Left ventricle myocardium inferior (tissue), 1 donor: ENCODE measurements at places on chromosomes 11 and 22.

DNA sequence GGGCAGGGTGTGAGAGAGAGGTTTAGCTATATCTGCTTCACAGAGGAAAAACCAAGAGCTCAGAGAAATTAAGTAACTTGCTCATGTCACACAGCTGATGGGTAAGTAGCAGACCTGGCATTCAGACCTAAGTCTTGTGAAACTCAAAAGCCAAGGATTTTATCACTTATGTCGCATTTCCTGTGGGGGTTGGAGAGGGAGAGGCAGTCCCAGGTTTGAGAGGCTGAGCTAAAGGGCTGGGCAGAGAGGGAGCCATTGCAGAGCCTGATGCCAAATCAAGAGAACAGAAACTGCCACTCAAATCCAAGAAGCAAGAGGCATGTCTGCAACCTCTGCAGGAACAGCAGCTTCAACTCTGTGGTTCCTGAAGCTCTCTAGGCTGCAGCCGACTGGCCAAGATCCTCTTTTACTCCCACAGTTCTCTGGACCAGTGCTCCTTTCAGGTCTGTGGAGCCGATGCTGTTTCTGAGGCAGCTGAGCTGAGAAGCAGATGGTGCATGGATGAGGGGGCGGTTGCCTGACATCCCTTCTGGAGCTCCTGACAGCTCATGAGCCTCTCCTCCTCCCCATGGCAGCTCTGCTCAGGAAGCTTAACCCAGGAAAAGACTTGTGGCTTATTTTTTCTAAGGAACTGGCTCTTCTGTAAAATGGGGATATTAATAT, 47.6 kb upstream of the NAV2 start:
- H3K27me3 ChIP-seq = no peaks in the 10 kb centered on the region
- H3K36me3 ChIP-seq = no peaks in the 10 kb centered on the region
- H3K27ac ChIP-seq = peak overlapping the region; percentile 3
- H3K4me3 ChIP-seq = no peak overlapping the region
- no peak for DNase-seq
- peaks cover 10% of the 10 kb centered on the region for H3K4me1 ChIP-seq

DNA sequence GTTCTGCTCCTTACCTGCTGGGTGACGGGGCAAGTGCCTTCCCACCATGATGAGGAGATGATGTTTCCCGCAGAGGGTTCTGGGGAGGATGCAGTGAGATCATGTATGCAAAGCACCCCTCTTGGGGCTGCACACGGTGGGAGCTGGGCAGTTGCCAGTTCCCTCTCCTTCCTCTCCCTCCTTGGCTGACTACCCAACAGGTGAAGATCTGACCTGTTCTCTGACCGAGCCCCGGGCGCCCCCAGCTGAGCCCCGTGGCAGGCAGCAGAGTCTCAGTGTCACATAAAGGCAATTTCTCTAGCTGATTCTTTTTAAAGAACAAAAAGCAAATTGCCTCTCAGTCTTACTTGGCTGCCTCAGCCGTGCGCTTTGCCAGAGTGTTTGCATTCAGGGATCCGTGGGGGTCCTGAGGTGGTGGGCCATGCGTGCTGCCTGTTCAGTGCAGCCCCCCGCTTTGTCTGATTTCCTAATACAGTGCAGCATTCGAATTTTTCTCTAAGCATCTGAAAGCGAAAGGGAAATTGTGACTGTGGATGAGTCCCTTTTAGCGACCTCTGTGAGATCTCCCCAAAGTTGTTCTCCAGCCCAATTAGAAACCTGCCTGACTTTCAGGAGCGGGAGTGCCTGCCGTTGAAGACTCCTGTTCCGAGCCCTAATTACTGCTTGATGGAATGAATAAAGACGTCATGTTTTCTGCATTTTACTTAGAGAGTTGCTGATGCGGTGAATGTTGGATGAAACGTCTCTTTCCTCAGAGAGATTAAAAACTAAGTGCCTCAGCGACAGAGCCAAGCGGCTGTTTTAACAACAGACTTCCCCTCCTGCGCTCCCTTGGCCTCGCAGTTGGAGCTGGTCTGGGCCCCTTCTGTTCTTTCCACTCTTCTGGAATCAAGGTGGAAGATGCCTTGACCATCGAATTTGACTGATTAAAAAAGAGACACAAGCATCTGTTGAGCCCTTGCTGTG, 86.0 kb downstream of the GRIK4 start:
- H3K4me3 ChIP-seq = peak overlapping the region; percentile 33
- DNase-seq = no peak
- H3K27me3 ChIP-seq = peaks cover 53% of the 10 kb centered on the region
- H3K36me3 ChIP-seq = no peaks in the 10 kb centered on the region

DNA sequence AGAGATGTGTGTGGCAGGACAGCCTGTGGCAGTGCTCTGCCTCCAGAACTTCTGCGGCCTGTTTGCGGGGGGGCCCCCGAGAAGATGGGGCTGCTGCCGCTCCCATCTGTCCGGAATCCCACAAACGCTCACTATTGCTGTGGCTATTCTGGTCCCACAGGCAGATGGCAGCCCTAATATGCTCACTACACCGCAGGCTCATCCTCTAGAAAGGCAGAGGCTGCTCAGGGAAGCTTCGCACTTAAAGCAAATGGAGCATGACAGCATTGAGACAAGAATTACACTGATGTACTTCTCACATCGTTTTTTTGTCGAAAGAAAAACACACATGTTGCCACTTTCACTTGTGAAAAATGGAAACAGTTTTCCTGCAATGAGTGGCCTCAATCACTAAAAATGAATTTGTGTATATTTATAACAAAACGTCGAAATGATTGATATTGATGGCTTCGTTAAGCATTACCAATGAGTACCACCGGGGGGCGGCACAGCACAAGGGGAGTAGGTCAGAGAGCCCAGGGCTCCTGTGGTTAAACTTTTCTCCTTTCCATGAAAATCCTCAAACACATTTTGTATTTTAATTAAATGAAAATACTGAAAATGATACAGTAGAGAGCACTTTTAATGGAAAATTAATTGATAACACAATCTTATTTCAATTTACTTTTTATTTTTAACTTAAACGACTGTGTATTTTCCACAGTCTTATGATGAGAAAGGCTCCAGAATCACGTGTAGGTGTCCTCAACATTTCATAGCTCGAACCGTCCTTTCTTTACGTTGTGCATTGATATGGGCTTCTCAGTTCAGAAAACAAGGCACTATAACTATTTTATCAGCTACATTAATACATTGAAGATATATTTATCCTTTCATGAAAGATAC, 69.1 kb downstream of the CTTN start:
- H3K4me1 ChIP-seq = peaks cover 15% of the 10 kb centered on the region
- H3K27ac ChIP-seq = no peak overlapping the region
- H3K27me3 ChIP-seq = peaks cover 13% of the 10 kb centered on the region
- no peak overlapping the region for H3K4me3 ChIP-seq
- DNase-seq = peak; percentile 53

- no peak overlapping the region for H3K27ac ChIP-seq
- no peaks in the 10 kb centered on the region for H3K4me1 ChIP-seq
- no peaks in the 10 kb centered on the region for H3K36me3 ChIP-seq
- H3K27me3 ChIP-seq = no peaks in the 10 kb centered on the region
- no peak for DNase-seq
Observed at GRCh38 chr11:112388496-112388895, 127.8 kb upstream of the PLET1 start.

DNA sequence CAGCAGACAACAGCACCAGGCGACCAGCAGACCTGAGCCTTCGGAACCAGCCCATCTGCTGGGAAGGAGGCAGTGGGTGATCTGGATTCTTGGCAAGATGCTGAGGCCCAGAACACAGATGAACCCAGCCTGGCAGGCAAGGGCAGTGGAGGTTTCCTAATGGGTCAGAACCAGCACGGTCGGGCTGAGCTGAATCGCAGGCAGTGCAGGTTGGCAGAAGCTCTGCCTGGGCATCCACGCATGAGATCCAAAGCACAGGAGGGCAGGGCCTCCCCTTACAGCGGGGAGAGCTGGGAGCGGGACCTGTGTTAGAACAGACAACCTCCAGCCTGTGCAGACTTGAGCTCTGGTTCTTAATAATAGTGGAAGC, 47.5 kb downstream of the DSCAML1 start:
- H3K27ac ChIP-seq = no peak overlapping the region
- no peak for DNase-seq
- no peaks in the 10 kb centered on the region for H3K36me3 ChIP-seq
- no peak overlapping the region for H3K4me3 ChIP-seq
- H3K27me3 ChIP-seq = no peaks in the 10 kb centered on the region

DNA sequence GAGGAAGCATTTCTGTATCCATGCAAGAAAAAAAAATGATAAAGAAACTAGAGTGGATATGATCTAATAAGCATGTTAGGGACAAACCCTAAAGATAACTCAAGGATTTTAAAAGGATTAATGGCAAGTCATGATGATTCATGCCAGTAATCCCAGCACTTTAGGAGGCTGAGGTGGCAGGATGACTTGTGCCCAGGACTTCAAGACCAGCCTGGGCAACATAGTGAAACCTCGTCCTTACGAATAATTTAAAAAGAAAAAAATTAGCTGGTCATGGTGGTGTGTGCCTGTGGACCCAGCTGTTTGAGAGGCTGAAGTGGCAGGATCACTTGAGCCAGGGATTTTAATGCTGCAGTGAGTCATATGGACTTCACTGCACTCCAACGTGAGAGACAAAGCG, 145.5 kb upstream of the BLID start:
- no peak for DNase-seq
- H3K4me1 ChIP-seq = no peaks in the 10 kb centered on the region
- no peak overlapping the region for H3K27ac ChIP-seq
- H3K27me3 ChIP-seq = no peaks in the 10 kb centered on the region
- no peaks in the 10 kb centered on the region for H3K36me3 ChIP-seq

- no peaks in the 10 kb centered on the region for H3K27me3 ChIP-seq
- no peaks in the 10 kb centered on the region for H3K36me3 ChIP-seq
- no peak overlapping the region for H3K27ac ChIP-seq
- no peak overlapping the region for H3K4me3 ChIP-seq
- DNase-seq = no peak
Observed at GRCh38 chr22:18977824-18978425, 41.8 kb upstream of the PRODH start.

- H3K27me3 ChIP-seq = peaks cover 26% of the 10 kb centered on the region
- peak; percentile 49 for DNase-seq
- peaks cover 17% of the 10 kb centered on the region for H3K4me1 ChIP-seq
- no peaks in the 10 kb centered on the region for H3K36me3 ChIP-seq
- peak overlapping the region; percentile 25 for H3K4me3 ChIP-seq
Observed at GRCh38 chr22:44935724-44936123, 74.1 kb downstream of the PHF21B start.

- H3K4me1 ChIP-seq = no peaks in the 10 kb centered on the region
- H3K4me3 ChIP-seq = no peak overlapping the region
- no peak overlapping the region for H3K27ac ChIP-seq
- H3K36me3 ChIP-seq = no peaks in the 10 kb centered on the region
- DNase-seq = no peak
Observed at GRCh38 chr11:103862094-103862801, 174.2 kb upstream of the DDI1 start.

DNA sequence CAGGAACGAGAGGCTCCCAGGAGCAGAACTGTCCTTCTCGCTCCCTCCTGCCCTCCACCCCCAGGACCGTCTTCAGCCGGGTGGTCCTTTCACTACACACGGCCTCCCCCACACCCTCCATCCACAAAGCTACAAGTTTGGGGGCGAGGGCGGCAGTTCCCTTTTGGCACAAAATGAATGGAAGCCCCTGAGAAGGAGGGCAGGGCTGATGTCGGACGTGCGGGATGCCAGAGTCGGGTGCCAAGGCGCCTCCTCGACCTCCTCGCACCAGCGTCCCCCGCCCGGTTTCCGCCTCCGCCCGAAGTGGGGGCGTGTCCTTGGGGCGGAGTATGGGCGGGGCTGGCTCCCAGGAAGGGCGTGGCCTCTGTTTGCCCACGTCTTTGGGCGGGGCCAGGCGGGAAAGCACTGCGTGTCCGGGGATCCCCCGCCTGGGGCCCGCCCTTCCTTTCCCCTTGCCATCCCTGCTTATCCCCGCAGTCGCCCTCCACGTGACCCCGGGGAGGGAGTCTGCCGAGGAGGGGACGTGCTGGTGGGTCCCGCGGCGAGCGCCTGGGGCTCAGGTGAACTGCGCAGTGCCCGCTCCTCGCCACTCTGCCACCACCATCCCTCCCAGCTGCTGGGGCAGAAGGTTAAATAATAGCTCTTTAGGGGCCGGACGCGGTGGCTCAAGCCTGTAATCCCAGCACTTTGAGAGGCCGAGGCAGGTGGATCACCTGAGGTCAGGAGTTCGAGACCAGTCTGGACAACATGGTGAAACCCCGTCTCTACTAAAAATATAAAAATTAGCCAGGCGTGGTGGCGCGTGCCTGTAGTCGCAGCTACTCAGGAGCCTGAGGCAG, 937 bp upstream of the EFEMP2 start:
- peaks cover 9% of the 10 kb centered on the region for H3K36me3 ChIP-seq
- H3K27ac ChIP-seq = peak overlapping the region; percentile 98
- peak; percentile 96 for DNase-seq
- H3K27me3 ChIP-seq = no peaks in the 10 kb centered on the region

GRCh38 chr11:79890272-79890671, 449.4 kb upstream of the TENM4 start:
- H3K36me3 ChIP-seq = no peaks in the 10 kb centered on the region
- H3K27me3 ChIP-seq = no peaks in the 10 kb centered on the region
- no peak overlapping the region for H3K27ac ChIP-seq
- no peak for DNase-seq
- H3K4me1 ChIP-seq = no peaks in the 10 kb centered on the region

- no peaks in the 10 kb centered on the region for H3K36me3 ChIP-seq
- H3K4me1 ChIP-seq = no peaks in the 10 kb centered on the region
- no peak overlapping the region for H3K4me3 ChIP-seq
- no peak for DNase-seq
- peaks cover 16% of the 10 kb centered on the region for H3K27me3 ChIP-seq
Observed at GRCh38 chr22:23157560-23158515, 12.6 kb downstream of the RAB36 start.

DNA sequence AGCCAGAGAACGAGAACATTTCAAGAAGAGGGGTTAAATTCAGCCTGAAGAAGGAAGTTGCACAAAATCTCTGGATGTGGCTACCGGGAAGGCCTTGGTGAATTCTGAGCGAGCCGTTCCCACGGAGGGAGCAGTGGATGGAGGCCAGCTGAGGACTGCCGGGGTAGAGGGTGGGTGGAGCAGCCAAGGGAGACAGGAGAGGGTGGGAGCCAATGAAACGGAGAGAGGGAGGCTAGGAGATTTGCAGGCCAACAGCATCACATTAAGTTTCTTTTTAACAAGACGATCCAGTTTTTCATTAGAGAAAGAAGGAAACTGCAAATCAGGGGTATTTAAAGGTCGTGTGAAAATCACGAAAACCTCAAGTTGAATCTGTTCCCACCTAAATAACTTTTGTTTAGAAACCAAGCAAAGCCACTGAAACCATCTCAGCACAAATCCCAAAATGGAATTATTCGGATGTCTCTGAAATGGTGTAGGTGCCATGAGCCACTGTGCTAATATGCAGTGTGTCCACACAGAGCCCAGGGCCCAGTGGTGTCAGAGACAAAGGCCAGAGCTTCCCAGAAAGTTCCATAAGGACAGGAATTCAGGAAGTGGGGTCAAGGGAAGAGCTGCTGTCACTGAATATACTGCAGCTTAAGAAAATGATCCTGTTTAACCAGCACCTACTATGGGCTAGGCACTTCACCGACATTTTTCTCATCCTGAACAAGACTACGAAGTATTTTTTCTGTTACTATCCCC, 59.7 kb upstream of the SLC35C1 start:
- peak overlapping the region; percentile 77 for H3K27ac ChIP-seq
- H3K27me3 ChIP-seq = no peaks in the 10 kb centered on the region
- H3K36me3 ChIP-seq = no peaks in the 10 kb centered on the region
- H3K4me1 ChIP-seq = peaks cover 21% of the 10 kb centered on the region
